Astrocyte (in vitro differentiated cells and primary cell): ENCODE measurements at places on chromosomes 3 and 15. TPM values are rescaled to one million over a fixed set of nuclear protein-coding genes. Genes with fewer than 3 reads are reported as not detected.

The UBAP1L gene
- total RNA-seq: 1.8 and 1.9 TPM in 2 replicates

The PCLAF gene
- 1.8 and 2.5 TPM in 2 replicates for total RNA-seq

GRCh38 chr3:131702146-131702545, 199.4 kb upstream of the MRPL3 start:
- peak; percentile 25 for DNase-seq

- no peak for DNase-seq
Observed at GRCh38 chr15:26773917-26774316, 1.1 kb upstream of the GABRB3 start.

The NDN gene
- total RNA-seq: 59.5 and 61.6 TPM in 2 replicates
